ENCODE measurements at places on chromosomes 4 and X.
A peak's percentile ranks its signal among the peaks of the same experiment; 100 is the strongest.

GRCh38 chrX:9429767-9430166, 35.1 kb upstream of the TBL1X start:
- DNase-seq, result no peak

DNA sequence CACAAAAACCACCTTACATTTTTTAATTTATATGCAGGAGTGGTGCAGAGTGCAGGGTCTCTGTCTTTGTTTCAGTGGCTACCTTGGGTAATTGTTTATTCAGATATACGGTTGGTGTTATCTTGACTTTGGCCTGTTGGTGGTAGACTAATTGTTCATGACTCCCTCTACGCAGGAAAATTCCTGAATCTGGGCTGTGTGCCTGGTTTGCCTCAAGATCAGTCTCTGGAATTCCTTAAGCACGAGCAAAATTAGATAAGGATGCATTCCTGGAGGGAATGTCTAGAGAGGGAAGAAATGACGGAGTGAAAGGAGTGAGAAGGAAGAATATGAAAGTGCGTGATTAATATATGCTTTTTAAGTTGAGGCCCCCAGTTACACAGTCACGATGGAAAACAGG, 576.9 kb upstream of the PCDH10 start:
- no peak for DNase-seq

DNA sequence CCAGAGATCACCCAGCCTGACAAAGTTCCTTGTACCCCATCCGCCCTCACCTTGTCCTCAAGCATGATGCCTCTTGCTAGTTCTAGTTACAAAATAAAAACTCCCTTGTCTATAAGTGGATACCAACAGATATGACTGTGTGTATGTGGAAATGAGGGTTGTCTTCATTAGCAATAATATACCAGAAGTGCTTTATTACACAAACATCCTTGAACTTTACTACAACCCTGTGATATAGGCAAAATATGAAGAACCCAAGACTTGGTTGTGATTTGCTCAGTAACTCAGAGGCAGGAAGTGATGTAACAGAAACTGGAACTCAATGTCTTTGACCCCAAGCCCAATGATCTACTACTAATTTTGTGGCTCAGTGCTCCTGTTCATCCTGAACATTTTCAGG, 97.6 kb downstream of the AKAP4 start:
- DNase-seq, result no peak

GRCh38 chr4:134365852-134366251, 164.3 kb upstream of the PABPC4L start:
- DNase-seq, result peak; percentile 66

DNA sequence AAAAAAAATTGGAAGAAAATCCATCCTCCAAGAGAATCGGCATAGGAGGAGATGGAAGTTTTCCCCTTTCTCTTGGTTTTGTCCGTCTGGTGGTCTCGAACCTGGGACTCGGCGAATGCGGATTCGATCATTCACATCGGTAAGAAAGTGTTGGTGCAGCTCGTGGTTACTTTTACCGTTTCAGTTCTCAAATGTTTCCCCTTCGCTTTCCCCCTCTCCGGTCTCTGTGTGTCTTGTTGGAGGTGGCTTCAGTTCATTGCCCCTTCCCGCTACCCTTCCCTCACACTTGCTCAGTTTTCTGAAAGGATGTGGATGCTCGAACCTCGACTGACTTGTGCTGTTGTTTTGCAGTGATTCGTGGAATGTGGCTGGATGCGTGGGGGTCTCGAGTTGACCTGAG, 840 bp downstream of the GRID2 start:
- DNase-seq, result no peak

DNA sequence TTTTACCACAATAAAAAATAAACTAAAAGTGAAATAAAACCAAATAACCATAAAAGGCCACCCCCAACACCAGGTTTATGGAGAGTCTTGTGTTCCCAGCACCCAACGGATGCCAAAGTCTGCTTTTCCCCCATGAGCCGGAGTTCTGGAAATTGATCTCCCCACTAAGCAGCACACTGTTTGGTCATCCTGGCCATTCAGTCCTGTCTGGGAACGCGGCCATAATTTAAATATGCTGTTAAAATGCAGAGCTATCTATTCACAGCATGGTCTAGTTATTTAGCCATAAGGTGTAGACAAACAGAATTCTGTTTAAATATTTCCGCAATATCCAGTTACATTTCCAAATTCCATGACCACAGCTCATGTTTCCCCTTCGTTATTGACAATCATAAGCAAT, 129.6 kb upstream of the TBL1X start:
- DNase-seq, result no peak
